Stimulated activated CD8-positive, alpha-beta memory T cell treated with anti-CD3 and anti-CD28 coated beads, Interleukin-12 subunit alpha, Interleukin-12 subunit beta, amount 100 ng/mL, for 1 hour (primary cell): ENCODE measurements at places on chromosomes 2 and 18.

DNA sequence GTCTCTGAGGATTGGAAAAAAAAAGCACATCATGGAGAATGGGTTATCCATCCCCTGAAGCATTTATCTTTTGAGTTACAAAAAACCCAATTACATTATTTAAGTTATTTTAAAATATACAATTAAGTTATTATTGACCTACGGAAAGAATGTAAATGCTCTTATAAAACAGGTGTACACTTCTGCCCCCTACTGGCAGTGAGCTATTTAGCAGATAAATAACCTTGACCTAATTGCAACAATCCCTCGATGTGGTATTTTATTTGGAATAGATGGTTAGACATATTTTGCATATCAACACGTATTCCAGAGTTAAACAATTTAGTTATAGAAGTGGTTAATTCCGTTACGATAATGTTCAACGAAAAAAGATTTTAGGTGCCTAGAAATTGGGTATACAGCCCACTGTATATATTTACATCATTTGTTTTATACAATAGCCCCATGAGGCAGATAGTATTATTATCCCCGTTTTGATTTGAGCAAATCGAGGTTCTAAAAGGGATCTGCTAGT lies 9.1 kb upstream of the DAW1 start:
- DNase-seq, result no peak

GRCh38 chr2:16239296-16239850 lies 299.0 kb downstream of the MYCN start:
- DNase-seq, result no peak

DNA sequence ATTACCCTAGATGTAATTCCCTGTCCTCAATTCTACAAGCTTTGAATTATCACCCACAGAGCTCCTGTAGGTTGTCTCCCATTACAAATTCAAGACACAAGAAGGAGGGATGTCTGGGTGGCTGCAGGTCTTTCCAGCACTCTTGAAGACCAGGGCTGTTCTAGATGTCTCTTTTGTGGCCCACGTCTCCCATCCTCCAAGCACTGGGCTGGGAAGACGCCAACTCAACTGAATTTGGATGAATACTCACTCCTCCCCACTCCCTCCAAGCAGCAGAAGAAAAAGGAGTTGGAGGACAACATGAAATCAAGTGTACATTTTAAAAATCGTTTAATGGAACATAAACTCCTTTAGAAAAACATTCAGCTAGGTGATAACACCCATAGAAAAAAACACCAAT lies 31.2 kb downstream of the SMAD7 start:
- no peak for DNase-seq

- DNase-seq, result no peak
Observed at GRCh38 chr2:170298115-170298514, 120.2 kb downstream of the MYO3B start.

GRCh38 chr2:42199626-42200025 lies 30.5 kb downstream of the EML4 start:
- no peak for DNase-seq

DNA sequence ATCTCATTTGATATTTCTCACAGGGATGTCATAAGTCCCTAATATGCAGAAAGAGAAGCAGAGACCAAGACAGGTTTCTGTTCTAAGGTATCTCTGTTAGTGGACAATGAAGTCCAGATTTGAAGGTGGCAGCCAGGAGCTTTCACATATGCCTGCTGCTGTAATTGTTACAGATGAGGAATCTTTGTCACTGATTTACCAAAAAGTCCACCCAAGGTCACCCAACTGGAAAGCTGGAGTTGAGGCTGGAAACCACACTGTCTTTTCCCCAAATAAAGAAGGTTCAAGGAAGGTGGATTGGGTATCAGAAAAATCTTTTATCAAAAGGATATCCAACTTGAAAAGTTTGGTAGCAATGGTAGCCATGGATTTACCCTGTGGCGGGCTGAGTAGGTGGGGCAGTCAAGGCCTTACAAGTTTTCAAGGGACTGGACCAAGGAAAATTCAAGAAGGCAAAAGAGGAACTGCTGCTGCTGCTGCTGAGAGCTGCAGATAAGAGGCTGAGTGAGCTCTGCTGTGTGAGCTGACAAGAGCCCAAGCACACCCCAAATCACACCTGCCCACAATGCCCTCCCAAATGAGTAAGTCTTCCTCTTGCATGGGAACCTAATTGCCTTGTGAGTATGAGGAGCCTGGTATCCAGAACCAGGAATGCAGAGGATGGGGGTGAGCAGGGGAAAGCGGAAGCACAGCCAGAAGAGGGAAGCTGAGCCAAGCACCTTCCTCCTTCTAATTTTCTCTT lies 241.2 kb downstream of the ANAPC1 start:
- no peak for DNase-seq

GRCh38 chr2:238423561-238424312 lies 3.0 kb upstream of the ASB1 start:
- no peak for DNase-seq

- no peak for DNase-seq
Observed at GRCh38 chr2:148298196-148298595, 277.3 kb downstream of the MBD5 start.

- DNase-seq, result no peak
Observed at GRCh38 chr2:72968286-72968685, 51.0 kb downstream of the EMX1 start.

DNA sequence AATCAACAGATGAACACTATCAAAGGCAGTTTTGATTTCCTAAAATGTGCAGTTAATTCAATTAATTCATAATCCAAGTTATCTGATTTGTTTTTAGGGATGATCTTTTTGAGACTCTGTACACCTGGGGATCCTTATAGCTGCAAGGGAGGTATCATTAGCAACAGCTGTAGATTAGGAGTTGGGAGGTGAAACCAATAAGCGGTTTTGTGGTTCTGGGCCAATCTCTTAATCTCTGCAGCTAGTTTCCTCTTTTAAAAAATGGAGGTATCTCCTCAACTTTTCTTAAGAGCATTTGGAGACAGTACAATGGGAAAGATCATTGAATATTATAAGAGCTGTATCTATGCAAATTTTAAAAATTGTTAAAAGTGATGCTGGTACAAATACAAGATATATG lies 126.0 kb downstream of the MC4R start:
- no peak for DNase-seq

DNA sequence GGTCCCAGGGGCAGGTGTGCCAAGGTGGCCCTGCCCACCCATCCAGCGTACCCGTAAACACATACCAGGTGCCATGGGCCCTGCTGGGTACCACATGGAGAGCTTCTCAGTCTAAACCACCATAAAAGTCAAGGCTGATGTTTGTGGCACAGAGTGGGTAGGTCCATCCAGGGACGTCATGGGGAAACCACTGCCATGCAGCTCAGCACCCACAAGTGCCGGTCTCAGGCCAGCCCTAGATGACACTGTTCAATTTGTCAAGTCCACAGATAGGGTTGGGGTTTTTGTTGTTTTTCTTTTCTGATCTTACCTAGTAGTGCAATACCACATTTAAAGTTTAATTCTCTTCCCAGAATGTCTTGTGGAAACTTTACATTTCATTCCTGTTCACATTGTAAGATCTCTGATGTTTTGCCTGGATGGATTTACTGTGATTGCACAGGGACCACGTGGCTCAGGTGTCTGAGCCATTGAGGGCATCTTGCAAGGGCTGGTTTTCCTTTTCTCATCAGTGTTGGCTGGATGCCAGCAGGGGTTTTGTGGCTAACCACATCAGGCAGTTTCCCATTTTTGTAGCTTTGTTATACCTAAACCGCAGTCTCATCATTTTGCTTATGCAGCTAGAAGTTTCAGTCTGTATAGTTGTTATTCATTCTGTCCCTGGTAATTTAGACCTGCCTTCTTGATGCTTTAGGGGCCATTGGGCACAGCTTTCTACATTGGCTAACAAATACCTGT lies 64.7 kb downstream of the STK25 start:
- DNase-seq, result peak; percentile 88

DNA sequence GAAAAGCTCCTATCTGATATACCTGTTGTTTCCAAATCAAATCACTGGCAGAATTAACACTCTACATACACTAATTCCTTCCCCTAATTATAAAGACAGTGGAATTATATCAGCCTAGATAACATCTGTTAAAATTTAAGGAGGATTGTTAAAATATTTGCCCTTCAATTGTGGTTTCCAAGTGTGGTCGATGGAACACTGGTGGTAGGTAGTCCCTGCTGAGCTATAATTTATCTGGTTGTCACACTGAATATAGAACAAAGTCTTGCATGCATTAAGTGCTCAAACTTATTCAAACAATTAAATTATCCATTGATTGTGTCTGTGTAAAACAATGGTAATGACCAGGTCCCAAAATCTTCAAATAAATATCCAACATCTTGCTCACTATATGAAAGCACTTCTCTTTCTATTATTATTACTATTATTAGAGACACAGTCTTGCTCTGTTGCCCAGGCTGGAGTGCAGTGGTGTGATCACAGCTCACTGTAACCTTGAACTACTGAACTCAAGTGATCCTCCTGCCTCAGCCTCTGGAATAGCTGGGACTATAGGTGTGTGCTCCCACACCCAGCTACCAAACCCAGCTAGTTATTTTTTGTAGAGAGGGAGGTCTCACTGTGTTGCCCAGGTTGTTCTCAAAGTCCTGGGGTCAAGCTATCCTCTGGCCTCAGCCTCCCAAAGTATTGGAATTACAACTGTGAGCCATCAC lies 12.0 kb downstream of the CDH2 start:
- no peak for DNase-seq

DNA sequence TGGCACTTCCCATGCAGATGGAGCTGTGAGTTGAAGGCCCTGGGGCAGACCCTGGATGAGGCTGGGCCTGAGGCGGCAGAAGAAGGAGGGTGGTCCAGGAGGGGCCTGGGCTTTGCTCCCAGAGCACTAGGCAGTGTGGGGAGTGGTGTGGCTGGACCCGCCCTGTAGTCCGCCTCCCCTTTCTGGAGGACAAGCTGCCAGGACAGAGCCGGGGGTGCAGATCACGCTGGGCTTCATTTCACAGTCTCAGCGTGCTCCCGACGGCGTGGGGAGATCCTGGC lies 49.8 kb downstream of the PTGR3 start:
- no peak for DNase-seq

GRCh38 chr18:46668135-46668534 lies 11.1 kb upstream of the LOXHD1 start:
- no peak for DNase-seq

DNA sequence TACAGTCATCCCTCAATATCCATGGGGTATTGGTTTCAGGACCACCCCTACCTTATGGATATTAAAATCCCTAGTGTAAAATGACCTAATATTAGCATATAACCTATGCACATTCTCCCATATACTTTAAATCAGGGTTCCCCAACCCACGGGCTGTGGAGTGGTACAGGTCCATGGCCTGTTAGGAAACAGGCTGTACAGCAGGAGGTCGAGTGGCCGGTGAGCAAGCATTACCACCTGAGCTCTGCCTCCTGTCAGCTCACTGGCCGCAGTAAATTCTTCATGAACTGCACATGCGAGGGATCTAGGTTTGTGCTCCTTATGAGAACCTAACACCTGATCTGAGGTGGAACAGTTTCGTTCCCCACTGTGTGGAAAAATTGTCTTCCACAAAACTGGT lies 73.8 kb downstream of the RIF1 start:
- no peak for DNase-seq

DNA sequence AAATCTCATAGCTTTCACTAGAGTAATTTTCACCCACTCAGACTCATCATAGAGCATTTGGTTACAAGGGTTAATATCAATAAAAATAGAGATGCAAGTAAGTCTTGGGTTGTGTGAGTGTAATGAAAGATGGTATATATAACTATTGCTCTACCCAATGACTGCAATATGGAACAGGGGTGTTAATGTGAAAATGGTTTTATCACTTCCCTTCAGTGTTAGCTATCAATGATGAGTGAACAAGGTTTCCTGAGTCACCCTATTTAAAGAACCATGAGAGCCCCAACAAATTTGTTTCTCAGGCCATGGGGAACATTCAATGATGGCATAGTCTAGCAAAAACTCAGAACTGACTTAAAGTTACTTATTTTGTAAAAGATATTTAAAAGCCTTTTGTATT lies 1133.6 kb upstream of the ZEB2 start:
- DNase-seq, result no peak

DNA sequence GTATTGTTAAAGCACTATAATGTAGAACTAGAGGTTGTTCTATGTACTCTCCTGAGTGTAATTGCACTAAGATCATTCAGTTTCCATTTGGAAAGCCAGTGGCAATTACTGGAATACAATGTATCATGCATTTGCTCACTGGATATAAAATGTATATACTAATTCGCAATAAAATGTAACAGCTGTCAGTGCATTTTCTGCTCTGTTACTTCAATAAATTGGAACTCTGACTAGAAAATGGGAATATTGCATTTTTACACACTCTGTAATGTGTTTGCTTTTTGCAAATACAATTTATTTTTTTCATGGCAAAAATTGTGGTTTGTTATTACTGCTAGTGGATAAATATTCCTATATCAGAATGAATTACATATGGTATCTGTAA lies 893.8 kb upstream of the POU3F3 start:
- no peak for DNase-seq

DNA sequence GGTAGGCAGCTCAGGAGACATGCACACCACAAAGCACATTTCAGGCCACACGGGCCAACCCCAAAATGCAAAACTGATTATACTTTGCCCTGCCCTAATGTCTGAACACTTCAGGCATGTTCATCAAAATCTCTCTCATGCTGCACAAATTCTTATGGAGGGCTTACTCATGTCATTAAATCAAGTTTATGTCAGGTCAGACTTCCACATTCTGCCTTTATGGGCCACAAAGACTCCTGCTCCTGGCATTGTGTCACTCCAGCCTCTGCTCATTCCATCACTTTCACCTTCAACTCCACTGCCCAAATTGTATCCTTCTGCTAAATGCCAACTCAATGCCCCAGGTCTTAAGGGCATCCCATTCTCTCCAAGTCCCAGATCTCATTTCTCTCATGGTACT lies 9.2 kb downstream of the UXS1 start:
- no peak for DNase-seq

DNA sequence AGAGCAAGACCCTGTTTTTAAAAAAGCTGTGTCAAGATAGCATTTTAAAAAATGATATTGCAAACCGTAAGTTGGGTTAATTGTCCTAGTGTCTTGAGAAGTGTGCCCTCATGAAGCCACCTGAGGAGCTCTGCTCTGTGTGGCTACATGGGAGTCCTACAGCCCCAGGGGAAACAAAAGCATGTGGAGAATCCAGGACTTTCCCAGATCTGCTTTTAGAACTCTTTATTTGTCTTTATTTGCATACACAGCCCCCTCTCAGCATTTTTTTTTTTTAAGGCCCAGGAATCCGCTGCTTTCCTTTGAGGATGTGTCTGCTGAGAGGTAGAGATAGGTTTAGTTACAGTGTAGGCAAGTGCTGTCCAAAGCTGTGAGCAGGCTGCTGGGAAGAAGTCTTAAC lies 219.2 kb downstream of the FHOD3 start:
- DNase-seq, result no peak

GRCh38 chr2:104340879-104341828 lies 512.8 kb upstream of the POU3F3 start:
- DNase-seq, result no peak
